HepG2 (cell line): ENCODE measurements at places on chromosomes 13 and 19. TPM values are rescaled to one million over a fixed set of nuclear protein-coding genes. Genes with fewer than 3 reads are reported as not detected.

NAPSA gene
- not detected in 2 replicates for total RNA-seq

ZNF43 gene
- total RNA-seq: 8.5 and 10.4 TPM in 2 replicates

CACNA1A gene
- not detected in 2 replicates for total RNA-seq

CRTC1 gene
- 1.3 and 2.0 TPM in 2 replicates for total RNA-seq

SCAF1 gene
- 4.8 and 6.1 TPM in 2 replicates for total RNA-seq

ZNF415 gene
- total RNA-seq: 0.15 and 0.29 TPM in 2 replicates

INSL3 gene
- not detected in 2 replicates for total RNA-seq

ATP8B3 gene
- total RNA-seq: 1.8 and 2.6 TPM in 2 replicates

ZNF223 gene
- 4.8 and 5.6 TPM in 2 replicates for total RNA-seq

- no peak for DNase-seq
These were observed 224.1 kb downstream of the FGF9 start for GRCh38 chr13:21894703-21895699.

DNA sequence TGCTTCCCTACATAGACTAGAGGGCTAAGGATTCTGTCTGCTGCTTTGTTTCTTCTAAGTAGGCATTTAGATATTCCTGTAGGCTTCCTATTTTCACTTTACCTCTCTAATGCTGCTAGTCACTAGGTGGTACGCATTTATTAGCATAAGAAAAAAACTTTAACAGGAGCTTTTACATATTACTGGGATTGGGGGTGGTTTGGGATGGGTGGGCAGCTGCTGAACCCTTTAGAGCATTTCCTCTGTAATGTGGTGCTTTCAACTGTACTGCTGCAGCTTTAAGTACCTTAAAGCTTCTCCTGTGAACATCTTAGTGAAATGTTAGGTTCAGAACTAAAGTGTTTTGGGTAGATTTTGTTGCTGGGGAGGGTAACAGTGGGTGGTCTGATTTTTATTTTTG is 92.6 kb downstream of the ZNF486 start:
- DNase-seq: no peak

DNA sequence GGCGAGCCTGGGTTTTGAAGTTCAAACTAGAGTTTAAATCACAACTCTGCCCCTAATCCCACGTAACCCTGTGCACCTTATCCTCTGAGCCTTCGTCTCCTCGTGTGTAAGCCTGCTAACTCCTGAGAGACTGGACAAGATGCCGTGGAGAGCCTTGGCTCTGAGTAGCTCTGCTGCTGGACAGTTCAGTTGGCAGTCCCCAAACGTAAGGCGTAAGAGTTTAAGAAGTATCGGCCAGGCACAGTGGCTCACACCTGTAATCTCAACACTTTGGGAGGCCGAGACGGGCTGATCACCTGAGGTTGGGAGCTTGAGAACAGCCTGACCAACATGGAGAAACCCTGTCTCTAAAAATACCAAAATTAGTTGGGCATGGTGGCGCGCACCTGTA is 4.7 kb upstream of the CD79A start:
- DNase-seq: no peak

DNA sequence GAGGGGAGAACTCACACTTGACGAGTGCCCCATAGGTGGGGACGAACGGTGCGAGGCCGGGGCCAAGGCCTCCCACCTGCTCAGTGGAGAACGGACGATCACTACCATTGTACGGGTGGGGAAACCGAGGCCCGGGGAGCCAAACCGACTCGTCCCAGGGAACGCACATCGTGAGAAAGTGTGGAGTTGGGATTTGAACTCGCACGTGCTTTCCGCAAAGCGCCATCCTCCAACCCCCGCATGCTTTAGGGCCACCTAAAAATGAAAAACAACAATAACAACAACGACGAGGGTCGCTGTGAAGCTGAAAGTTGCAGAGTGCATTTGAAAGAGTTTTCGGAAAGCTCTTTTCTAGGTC is 458 bp downstream of the ARHGEF1 start:
- DNase-seq: no peak

DNA sequence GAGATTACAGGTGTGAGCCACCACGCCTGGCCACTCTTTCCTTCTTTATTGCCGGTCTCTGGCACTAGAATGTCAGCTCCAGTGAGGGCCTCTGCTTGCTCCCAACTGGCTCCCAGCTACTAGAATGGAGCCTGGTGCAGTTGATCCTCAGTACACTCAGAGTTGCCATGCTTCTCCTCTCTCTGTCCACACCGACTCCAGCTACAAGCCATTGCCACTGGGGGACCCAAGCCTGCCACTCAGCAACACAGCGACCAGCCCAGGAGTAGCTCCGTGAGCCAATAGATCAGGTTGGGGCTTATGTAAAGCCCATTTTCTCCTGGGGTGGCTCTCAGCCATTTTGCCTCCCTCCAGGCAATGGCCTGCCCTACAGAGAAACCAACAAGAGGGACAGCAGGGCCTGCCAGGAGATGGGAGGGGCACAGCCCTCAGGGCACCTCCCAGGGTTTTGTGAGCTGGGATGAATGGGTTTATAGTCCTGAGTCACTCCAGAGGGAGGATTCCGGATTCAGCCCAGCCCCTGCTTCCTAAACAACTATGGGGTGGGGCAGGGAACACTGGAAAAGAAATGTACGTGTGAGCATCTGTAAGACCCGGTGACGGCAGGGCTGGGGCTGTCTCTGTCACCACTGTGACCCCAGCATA is 36.5 kb downstream of the OPA3 start:
- no peak for DNase-seq

GRCh38 chr13:94157705-94158218 is 321.7 kb downstream of the DCT start:
- no peak for DNase-seq

DNA sequence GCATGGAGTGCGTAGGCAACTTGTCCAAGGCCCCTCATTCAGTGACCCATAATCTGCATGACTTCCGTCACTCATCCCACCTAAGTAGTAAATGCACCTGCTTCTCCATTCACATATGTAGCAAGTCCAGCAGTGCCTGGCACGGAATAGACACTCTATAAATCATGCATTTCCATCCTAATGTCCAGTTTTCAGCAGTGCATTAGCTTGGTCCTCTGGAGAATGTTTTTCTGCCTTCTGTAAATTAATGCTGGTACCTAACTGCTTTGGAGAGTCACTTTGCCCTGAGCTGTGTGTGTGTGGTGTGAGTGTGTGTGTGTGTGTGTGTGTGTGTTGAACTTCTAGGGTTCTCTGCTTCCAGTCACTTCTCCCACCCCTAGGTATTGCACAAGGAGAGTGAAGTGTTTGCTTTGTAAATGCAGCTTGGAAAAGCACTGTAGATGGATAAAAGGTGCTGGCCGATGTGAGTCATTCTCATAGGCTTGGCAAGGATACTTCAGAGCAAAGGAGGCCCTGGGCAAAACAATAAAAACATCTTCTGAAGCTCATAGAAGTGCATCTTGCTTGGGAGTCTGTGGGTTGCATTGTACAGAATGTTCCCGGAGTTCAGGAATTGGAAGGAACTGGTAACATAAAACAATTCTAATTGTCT is 181.8 kb downstream of the KATNAL1 start:
- DNase-seq: peak; percentile 43

DNA sequence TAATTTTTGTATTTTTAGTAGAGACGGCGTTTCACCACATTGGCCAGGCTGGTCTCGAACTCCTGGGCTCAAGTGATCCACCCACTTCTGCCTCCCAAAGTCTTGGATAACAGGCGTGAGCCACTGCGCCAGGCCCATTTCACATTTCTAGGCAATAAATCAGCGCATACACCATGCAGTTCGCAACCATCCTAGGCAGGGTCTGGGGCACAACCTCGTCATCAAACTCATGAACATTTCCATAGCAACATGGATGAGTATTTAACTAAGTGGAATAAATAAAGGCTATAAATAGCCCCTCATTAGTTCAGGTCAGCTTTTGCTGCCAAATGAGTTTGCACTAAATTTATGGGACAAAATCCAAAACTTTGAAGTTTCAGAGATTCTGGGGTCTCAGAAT is 8.2 kb downstream of the MEIS3 start:
- DNase-seq: no peak

DNA sequence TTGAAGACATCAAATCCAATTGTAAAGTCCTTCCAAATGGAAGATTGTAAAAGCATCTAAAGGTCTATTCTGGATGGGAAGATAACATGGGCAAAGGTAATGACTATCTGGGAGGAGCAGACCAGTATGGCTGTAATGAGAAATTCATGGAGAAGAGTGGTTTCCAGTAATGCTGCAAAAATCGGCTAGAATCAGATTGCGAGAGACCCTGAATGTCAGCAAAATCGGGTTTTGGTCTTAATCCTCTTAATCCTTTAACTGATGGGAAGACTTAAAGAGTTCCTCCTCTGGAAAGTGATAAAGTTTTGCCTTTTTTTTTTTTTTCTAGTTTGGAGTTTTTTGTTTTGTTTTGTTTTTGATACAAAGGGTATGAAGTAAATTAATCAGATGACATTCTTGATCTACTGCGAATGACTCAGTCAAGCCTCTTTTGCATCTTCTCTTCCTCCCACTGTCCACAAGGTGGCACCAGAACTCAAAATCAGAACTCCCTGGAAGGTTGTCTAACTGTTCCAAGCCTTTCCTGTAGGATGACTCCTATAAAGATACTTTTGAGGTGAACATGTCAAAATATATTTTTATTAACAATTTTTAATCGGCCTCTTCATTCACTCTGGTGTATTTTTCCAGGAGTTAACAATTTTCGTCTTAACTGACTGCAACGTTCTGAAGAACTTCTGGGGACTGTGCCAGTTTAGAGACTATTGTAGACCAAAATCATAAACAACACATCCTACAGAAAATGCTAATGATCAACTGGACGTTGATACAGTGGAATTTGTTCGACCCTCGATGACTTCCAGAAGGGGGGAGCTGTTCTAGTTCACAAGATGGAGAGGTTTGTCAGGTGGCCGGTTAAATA is 213.3 kb upstream of the MIR17HG start:
- DNase-seq: peak; percentile 63

DNA sequence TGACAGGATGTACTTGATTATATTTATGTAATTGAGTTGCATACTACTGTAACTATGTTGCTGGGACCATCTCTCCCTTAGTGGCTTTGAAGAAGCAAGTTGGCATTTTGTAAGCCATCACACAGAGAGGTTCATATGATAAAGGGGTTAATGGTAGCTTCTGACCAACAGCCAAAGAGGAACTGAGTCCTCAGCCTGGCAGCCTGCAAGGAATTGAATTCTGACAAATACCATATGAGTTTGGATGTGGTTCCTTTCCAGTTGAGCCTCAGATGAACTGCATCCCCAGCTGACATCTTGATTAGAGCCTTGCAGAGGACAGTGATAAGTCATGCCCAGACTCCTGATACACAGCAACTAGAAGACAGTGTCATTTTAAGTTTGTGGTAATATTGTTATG is 8.6 kb upstream of the MYCBP2 start:
- DNase-seq: no peak

DNA sequence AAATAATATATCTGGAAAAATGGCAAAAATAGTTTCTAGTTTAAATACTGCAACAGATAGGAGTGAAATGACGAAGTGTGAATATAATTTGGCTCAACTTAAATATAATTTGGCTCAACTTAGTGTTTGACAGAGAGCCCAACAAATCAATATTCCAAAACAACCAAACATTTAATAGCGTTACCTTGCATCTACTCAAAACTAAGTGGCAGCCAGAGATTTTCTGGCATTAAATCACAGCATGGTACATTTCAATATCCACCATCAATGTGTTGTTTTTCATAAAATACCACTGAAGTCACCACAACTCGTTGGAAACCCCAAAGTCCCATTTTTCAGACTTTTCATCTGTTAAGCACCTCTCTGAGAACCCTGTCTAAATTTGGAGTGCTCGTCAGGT is 69.6 kb downstream of the DCLK1 start:
- DNase-seq: no peak

GRCh38 chr19:39949026-39949747 is 14.8 kb upstream of the FCGBP start:
- DNase-seq: no peak

GRCh38 chr19:46383171-46383815 is 30.1 kb downstream of the CCDC8 start:
- DNase-seq: no peak
